Heart right ventricle (tissue), 16 donors: ENCODE measurements at places on chromosomes 6 and 20. TPM values are rescaled to one million over a fixed set of nuclear protein-coding genes. Genes with fewer than 3 reads are reported as not detected.

GRCh38 chr6:100099189-100100074 lies 105.4 kb upstream of the MCHR2 start:
- no peak overlapping the region for H3K27ac ChIP-seq
- no peaks in the 10 kb centered on the region for H3K4me1 ChIP-seq
- peaks cover 6% of the 10 kb centered on the region for H3K27me3 ChIP-seq
- no peak for DNase-seq
- H3K36me3 ChIP-seq = no peaks in the 10 kb centered on the region

GRCh38 chr20:44886266-44886651 lies 754 bp downstream of the YWHAB start:
- H3K27ac ChIP-seq = peak overlapping the region; percentile 97
- no peak for DNase-seq
- peak overlapping the region; percentile 88 for H3K4me3 ChIP-seq
- no peaks in the 10 kb centered on the region for H3K27me3 ChIP-seq
- peaks cover 8% of the 10 kb centered on the region for H3K36me3 ChIP-seq
- peaks cover 4% of the 10 kb centered on the region for H3K4me1 ChIP-seq

GRCh38 chr6:13917141-13917540 lies 7.6 kb upstream of the RNF182 start:
- no peak overlapping the region for H3K27ac ChIP-seq
- H3K36me3 ChIP-seq = no peaks in the 10 kb centered on the region
- no peak overlapping the region for H3K4me3 ChIP-seq
- H3K4me1 ChIP-seq = no peaks in the 10 kb centered on the region
- DNase-seq = no peak
- H3K27me3 ChIP-seq = peaks cover 51% of the 10 kb centered on the region

GRCh38 chr20:53426766-53427312 lies 166.8 kb downstream of the ZNF217 start:
- H3K4me1 ChIP-seq = no peaks in the 10 kb centered on the region
- no peak overlapping the region for H3K27ac ChIP-seq
- no peaks in the 10 kb centered on the region for H3K36me3 ChIP-seq
- no peak for DNase-seq

DNA sequence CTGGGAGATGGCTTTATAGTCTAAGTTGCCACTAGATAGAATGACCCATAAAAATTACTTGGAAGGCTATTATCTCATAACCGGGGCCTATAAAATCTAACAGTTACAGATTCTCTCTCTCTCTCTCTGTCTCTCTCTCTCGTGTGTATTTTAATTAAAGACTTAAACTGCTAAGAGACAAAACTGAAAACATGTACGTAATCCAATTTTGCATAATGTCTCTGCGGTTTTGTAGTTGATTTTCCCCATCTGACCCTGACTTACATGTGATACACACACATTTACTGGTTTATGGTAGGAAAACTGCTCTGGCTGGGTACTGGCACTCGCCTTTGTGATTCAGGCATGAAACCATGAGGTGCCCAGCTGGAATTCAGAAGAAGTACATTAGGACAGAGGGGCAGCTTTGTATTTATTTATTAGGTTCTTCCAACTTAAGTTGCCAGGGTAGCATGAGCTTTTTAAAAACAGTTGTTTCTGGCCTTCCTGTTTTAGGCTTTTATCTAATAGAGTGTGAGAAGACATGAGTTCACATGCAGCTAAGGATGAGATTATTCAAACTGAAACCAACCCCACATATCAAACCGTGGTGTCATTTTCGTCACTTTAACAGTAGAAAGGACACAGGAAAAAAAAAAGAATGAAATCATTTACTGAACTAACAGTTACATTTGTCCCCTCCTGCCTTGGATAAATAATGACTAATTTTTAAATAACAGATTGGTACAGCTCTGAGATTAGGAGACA lies 182.5 kb downstream of the GMPR start:
- DNase-seq = no peak
- H3K27me3 ChIP-seq = no peaks in the 10 kb centered on the region
- H3K4me3 ChIP-seq = no peak overlapping the region
- H3K36me3 ChIP-seq = no peaks in the 10 kb centered on the region
- peak overlapping the region; percentile 82 for H3K27ac ChIP-seq
- H3K4me1 ChIP-seq = peaks cover 3% of the 10 kb centered on the region

- DNase-seq = no peak
- H3K36me3 ChIP-seq = no peaks in the 10 kb centered on the region
- no peak overlapping the region for H3K4me3 ChIP-seq
- H3K4me1 ChIP-seq = no peaks in the 10 kb centered on the region
- no peak overlapping the region for H3K27ac ChIP-seq
- H3K27me3 ChIP-seq = no peaks in the 10 kb centered on the region
These were observed 485.5 kb downstream of the CD109 start for GRCh38 chr6:74181471-74181870.

Gene JARID2
- total RNA-seq = 7.9 TPM

Gene ANKEF1
- total RNA-seq = 1.6 TPM
